ENCODE measurements at places on chromosomes 3 and 15.

GRCh38 chr15:75171408-75171807 lies 30.3 kb upstream of the C15orf39 start:
- DNase-seq, result no peak

DNA sequence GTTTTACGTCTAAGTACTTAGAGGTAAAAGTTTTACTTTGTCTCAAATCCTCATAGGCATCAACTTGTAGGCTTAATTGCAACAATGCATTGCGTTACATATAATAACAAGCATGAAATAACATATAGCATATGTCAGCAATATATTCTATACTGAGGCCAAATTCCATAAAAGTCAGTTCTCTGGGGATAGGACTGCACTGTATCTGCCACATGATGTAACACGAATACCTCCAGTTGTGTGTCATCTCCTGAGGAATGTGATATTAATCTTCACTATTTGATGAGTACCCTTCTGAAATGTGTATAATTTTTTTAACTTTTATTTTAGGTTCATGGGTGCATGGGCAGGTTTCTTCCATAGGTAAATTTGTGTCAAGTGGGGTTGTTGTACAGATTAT lies 126.4 kb downstream of the IMPG2 start:
- no peak for DNase-seq

DNA sequence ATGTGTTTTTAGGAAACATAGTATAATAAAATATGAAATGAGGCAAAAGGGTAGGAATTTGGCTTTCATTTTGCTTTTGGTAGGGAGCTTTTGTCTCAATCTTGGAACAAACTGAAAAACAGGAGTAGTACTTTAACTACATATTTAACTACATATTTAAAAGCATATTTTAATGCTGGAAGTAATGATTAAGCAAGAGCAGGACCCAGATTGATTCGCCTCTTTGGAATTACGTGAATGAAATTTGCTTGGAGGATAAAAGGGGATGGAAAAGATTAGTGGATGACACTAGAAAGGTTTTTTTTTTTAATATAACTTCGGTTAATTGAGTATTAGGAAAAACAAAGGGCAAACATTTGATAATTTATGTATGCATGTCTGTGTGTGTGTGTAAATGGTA lies 11.2 kb upstream of the TMEM212 start:
- no peak for DNase-seq

DNA sequence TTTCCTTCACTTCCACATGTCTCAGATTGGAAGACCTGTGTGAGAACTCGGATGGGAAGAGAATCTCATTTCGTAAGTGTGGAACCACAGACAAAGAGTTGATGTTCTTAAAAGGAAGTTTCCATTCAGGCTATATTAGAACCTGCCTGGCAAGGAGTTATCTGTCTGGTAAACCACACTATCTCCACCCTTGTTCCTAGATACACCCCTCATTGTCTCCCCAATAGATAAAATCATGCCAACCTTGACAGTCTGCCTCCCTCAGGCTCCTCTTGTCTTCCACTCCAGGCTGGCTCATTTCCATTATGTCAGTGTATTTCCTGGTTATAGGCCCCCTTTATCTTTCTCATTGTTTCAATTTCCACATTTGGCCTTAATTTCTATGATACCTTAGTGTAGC lies 89.2 kb downstream of the TMEM108 start:
- DNase-seq, result no peak

GRCh38 chr3:158103887-158104327 lies 2.3 kb downstream of the SHOX2 start:
- DNase-seq, result no peak

GRCh38 chr15:67307889-67308597 lies 53.5 kb downstream of the IQCH start:
- no peak for DNase-seq

- DNase-seq, result no peak
Observed at GRCh38 chr3:127351775-127352350, 64.0 kb upstream of the PRR20G start.

- DNase-seq, result no peak
Observed at GRCh38 chr3:141366285-141367037, 1.8 kb upstream of the ZBTB38 start.

GRCh38 chr15:80958818-80959495 lies 30.7 kb downstream of the MESD start:
- DNase-seq, result no peak
